ENCODE measurements at places on chromosomes 12 and 14.

- H3K4me3 ChIP-seq = no peak overlapping the region
- no peak for DNase-seq
- H3K36me3 ChIP-seq = no peaks in the 10 kb centered on the region
- no peak overlapping the region for H3K27ac ChIP-seq
- no peaks in the 10 kb centered on the region for H3K27me3 ChIP-seq
These were observed 141.0 kb upstream of the G2E3 start for GRCh38 chr14:30417999-30418398.

DNA sequence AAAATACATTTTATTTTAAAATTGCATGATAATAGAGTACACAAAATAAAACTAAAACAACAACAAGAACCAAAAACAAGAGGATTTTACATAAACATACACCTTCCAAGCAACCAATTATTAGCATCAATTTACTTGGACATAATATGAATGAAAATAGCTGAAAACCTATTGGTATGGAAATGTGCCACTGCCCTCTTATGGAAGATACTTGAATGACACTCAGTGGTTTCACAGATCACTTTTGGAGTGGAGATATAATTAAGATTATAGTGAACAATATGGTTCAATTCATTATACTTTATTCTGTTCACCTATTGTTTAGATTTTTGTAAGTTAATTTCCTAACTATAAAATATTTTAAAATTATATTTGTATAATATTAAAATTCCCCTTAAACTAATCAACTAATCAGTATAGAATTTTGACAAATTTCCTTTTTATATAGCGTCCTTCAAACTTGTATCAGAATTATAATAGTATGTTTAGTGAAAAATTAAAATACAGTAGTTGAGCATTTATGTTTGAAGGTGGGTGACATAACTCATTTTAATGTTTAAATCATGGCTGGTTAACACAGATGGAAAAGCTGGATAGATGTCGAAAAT lies 70.1 kb downstream of the SLC6A15 start:
- H3K27me3 ChIP-seq = no peaks in the 10 kb centered on the region
- H3K36me3 ChIP-seq = no peaks in the 10 kb centered on the region
- H3K4me3 ChIP-seq = no peak overlapping the region
- DNase-seq = peak; percentile 53
- H3K27ac ChIP-seq = no peak overlapping the region
- H3K4me1 ChIP-seq = no peaks in the 10 kb centered on the region

DNA sequence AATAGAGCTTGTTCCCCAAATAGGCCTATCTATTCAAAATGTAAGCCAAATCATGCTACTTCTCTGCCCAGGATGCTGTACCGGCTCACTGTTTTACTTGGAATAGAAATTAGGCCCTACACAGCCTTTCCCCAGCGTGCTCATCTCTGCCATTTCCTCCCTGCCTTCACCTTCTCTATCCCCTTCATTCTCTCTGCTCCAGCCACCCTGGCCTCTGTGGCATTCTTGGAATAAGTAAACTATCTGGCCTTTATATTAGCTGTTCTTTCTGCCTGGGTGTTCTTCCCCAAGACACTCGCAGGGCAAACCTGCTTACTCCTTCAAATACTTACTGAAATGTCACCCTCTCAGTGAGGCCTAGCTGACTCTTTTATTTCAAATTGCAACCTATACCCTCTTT lies 30.9 kb upstream of the DYRK2 start:
- H3K27ac ChIP-seq = no peak overlapping the region
- no peaks in the 10 kb centered on the region for H3K4me1 ChIP-seq
- no peaks in the 10 kb centered on the region for H3K27me3 ChIP-seq
- H3K36me3 ChIP-seq = no peaks in the 10 kb centered on the region
- no peak overlapping the region for H3K4me3 ChIP-seq
- no peak for DNase-seq

DNA sequence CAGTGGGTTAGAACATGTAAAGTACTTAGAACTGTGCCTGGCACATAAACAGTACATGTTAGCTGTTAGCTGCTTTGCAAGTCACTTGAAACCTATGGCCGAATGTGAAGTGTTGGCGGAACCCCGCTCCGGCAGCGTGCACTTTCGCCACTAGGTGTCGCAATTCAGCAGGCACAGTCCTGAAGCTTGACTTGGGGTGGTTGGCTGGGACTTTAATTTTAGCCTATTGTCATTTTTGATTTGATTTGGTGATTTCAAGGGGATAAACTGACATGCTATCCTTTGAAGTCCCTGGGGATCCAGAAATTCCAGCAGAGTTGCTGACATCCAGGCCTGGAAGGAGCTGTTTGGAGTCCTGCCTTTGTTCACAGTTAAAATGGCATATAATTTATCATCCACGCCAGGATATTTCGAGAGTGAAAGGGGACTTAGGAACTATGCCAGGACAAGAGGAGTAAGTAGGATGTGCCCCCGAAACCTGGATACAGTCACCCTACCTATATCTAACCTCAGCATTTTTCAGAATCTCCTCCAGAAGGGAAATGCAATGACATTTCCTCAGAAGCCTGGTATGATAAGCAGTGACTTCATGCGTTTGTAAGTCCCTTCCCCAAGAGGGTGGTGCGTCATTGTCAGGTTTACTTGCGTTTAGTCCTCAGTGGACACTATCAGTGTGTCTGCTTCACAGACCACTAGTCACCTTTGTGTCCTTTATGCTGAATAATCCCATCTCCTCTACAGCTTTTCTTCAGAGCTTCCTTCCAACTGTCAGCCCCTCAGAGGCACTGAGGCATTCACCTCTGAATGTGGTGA lies 3.5 kb upstream of the TSPAN9 start:
- H3K27me3 ChIP-seq = no peaks in the 10 kb centered on the region
- DNase-seq = peak; percentile 87
- peaks cover 14% of the 10 kb centered on the region for H3K4me1 ChIP-seq
- no peak overlapping the region for H3K27ac ChIP-seq

- H3K4me3 ChIP-seq = no peak overlapping the region
- no peaks in the 10 kb centered on the region for H3K4me1 ChIP-seq
- no peaks in the 10 kb centered on the region for H3K36me3 ChIP-seq
These were observed 33.0 kb downstream of the EMP1 start for GRCh38 chr12:13229504-13229903.

DNA sequence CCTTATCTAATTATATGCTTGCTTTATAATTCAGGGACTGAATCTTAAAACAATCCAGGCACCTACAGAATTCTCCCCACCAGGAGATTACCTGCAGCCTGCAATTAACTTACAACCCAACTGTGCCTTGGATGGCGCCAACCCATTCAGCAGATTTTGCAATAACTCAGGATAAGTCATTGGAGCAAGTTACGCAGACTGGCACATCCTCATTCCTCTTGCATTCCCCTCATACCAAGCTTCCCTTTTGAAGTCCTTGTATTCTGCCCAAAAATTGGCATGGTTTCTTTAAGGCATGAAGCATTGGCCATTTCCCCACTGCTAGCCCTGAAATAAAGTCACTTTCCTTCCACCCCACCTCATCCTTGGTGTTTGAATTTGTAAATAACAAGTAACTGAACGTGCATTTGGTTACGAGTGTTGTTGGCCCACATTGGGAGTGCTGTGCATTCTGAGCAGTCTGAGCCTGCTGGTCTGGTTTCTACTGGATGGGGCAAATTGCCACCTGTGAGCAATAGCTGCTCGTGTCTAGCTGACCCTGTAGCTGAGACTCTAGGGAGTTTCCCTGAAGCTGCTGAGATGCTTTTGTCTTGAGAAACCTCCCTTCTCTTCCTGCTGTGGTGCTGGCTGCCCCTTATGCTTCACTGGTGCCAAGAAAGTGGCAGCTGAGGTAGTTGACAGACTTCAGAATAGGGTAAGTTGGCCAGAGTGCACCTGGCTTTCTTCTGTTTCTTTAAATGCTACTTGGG lies 99.2 kb upstream of the SCAF11 start:
- no peaks in the 10 kb centered on the region for H3K4me1 ChIP-seq
- no peaks in the 10 kb centered on the region for H3K36me3 ChIP-seq
- H3K27ac ChIP-seq = no peak overlapping the region
- no peak for DNase-seq
- H3K4me3 ChIP-seq = no peak overlapping the region

- H3K4me1 ChIP-seq = no peaks in the 10 kb centered on the region
- H3K4me3 ChIP-seq = no peak overlapping the region
- H3K27me3 ChIP-seq = no peaks in the 10 kb centered on the region
- no peak for DNase-seq
These were observed 72.9 kb upstream of the LTA4H start for GRCh38 chr12:96108321-96108720.

- DNase-seq = no peak
- no peak overlapping the region for H3K27ac ChIP-seq
- no peaks in the 10 kb centered on the region for H3K36me3 ChIP-seq
- no peaks in the 10 kb centered on the region for H3K27me3 ChIP-seq
- no peak overlapping the region for H3K4me3 ChIP-seq
- H3K4me1 ChIP-seq = no peaks in the 10 kb centered on the region
These were observed 834.1 kb downstream of the TRHDE start for GRCh38 chr12:73106296-73106695.

- H3K27me3 ChIP-seq = no peaks in the 10 kb centered on the region
- no peak for DNase-seq
- H3K27ac ChIP-seq = no peak overlapping the region
- H3K36me3 ChIP-seq = no peaks in the 10 kb centered on the region
These were observed 42.9 kb downstream of the CCDC85C start for GRCh38 chr14:99560922-99561683.

GRCh38 chr12:131365821-131366260 lies 345.0 kb upstream of the SFSWAP start:
- DNase-seq = no peak
- no peak overlapping the region for H3K27ac ChIP-seq
- no peaks in the 10 kb centered on the region for H3K36me3 ChIP-seq
- H3K4me1 ChIP-seq = no peaks in the 10 kb centered on the region
- no peaks in the 10 kb centered on the region for H3K27me3 ChIP-seq

DNA sequence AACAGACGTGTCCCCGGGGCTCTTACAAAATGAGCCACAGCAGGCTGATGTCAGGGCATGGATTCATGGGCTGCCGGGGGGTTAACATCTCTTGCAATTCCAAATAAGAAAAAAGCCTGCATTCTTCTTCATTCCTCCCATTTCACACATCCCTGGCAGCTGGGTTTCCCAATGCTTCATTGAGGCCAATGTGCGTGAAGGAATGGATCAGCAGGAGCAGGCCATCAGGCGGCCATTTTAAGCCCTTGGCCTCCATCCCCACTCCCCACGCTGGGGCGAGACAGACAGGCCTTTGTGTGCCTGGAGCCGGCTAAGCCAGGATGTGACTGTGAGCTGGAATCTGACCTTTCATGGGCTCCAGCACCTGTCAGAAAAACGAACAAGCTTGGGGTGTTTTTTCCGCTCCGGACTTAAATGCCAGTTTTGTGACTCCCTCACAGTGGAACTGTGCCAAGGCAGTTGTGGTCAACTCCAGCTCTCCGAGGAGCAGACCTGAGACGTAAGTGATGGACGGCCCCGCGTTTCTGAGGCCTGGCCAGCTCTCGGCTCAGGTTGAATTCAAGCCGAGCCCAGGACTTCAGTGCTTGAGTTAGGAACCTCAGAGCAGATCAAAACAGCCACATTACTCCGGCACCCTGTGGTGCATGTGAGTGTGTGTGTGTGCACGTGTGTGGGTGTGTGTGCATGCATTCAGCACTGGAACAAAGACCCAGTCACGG lies 133.1 kb downstream of the TMEM30B start:
- H3K4me1 ChIP-seq = peaks cover 9% of the 10 kb centered on the region
- peak overlapping the region; percentile 87 for H3K27ac ChIP-seq
- no peaks in the 10 kb centered on the region for H3K27me3 ChIP-seq
- no peak for DNase-seq
- H3K36me3 ChIP-seq = no peaks in the 10 kb centered on the region

- no peak overlapping the region for H3K4me3 ChIP-seq
- no peak for DNase-seq
- peaks cover 47% of the 10 kb centered on the region for H3K27me3 ChIP-seq
These were observed 100.7 kb upstream of the TBX5 start for GRCh38 chr12:114506651-114507050.

DNA sequence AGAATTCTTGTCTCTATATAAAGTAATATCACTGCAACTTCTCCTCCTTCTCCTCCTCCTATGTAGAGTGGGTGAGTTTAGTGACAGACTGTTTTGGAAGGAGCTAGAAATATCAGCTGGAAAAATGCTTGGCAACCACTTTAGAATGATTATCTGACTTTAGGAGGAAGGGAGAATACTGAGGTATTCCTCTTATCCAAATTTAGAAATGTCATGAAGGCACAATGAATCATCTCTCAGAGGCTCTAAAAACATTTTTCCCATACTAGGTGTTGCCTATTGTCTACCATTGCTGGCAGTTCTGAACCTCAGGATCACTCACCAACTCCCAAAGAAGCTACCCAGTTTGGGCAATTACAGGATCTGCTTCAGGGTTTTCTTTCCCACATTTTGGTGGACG lies 306.6 kb upstream of the ATP2B1 start:
- no peaks in the 10 kb centered on the region for H3K36me3 ChIP-seq
- no peak overlapping the region for H3K27ac ChIP-seq
- H3K27me3 ChIP-seq = no peaks in the 10 kb centered on the region
- H3K4me1 ChIP-seq = no peaks in the 10 kb centered on the region
- H3K4me3 ChIP-seq = no peak overlapping the region

DNA sequence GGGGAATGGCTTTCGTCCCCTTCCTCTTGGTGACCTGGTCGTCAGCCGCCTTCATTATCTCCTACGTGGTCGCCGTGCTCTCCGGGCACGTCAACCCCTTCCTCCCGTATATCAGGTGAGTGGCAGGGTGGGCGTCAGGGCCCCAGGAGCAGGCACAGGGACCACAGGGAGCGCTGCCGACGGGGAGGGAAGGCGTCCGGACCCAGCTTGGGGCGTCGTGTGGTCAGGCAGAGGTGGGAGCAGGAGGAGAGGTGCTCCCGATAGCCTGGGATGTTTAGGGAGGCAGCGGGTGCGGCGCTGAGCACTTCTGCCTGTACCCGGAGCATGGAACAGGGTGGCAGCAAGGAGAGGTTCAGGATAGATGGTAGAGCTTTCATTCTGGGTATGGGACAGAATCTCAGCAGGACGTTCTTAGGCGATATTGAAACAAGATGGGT lies 444 bp downstream of the DRAM1 start:
- no peaks in the 10 kb centered on the region for H3K27me3 ChIP-seq
- no peaks in the 10 kb centered on the region for H3K36me3 ChIP-seq
- peak; percentile 35 for DNase-seq
- H3K4me3 ChIP-seq = peak overlapping the region; percentile 89

GRCh38 chr12:43370263-43370662 lies 181.7 kb downstream of the ADAMTS20 start:
- no peak for DNase-seq
- no peak overlapping the region for H3K27ac ChIP-seq
- H3K36me3 ChIP-seq = no peaks in the 10 kb centered on the region
- no peak overlapping the region for H3K4me3 ChIP-seq

DNA sequence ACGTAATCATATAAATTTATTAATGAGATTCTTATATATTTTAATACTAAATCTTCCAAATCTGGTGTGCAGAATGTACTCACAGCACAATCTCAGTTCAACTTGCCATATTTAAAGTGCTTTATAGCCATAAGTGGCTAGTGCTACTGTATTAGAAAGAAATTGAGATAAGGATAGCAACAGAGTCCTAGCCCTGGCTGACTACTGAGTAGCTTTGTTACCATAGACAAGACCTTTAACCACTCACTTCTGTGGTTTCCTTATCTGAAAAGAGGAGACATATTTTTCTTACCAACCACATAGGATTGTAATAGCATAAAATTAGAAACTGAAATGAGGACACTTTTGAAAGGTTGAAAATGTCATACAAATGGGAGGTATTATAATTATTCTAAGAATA lies 2.0 kb upstream of the CHURC1 start:
- H3K36me3 ChIP-seq = no peaks in the 10 kb centered on the region
- no peak for DNase-seq
- peaks cover 10% of the 10 kb centered on the region for H3K4me1 ChIP-seq

- DNase-seq = no peak
- H3K36me3 ChIP-seq = no peaks in the 10 kb centered on the region
- H3K4me1 ChIP-seq = peaks cover 10% of the 10 kb centered on the region
- H3K27ac ChIP-seq = no peak overlapping the region
- H3K4me3 ChIP-seq = no peak overlapping the region
These were observed 74.0 kb downstream of the RPS29 start for GRCh38 chr14:49512147-49512551.
